A549 treated with dexamethasone at 1 μM for 4 hours (cell line): ENCODE measurements at places on chromosomes 7 and 10. TPM values are rescaled to one million over a fixed set of nuclear protein-coding genes. Genes with fewer than 3 reads are reported as not detected.

DCLRE1A gene
- total RNA-seq, result 8.8 to 11.0 TPM (median 9.9 TPM) in 5 replicates

AKR1C4 gene
- total RNA-seq, result 0.14 to 0.40 TPM (median 0.25 TPM) in 5 replicates

ARPC1A gene
- total RNA-seq, result 126 to 133 TPM (median 132 TPM) in 5 replicates

PRPS1L1 gene
- not detected in 5 replicates for total RNA-seq

PAX4 gene
- not detected in 5 replicates for total RNA-seq

COBL gene
- 3.2 to 4.5 TPM (median 4.2 TPM) in 5 replicates for total RNA-seq
